CD4-positive, alpha-beta memory T cell (primary cell): ENCODE measurements at places on chromosomes 2 and 18. TPM values are rescaled to one million over a fixed set of nuclear protein-coding genes. Genes with fewer than 3 reads are reported as not detected.

DNA sequence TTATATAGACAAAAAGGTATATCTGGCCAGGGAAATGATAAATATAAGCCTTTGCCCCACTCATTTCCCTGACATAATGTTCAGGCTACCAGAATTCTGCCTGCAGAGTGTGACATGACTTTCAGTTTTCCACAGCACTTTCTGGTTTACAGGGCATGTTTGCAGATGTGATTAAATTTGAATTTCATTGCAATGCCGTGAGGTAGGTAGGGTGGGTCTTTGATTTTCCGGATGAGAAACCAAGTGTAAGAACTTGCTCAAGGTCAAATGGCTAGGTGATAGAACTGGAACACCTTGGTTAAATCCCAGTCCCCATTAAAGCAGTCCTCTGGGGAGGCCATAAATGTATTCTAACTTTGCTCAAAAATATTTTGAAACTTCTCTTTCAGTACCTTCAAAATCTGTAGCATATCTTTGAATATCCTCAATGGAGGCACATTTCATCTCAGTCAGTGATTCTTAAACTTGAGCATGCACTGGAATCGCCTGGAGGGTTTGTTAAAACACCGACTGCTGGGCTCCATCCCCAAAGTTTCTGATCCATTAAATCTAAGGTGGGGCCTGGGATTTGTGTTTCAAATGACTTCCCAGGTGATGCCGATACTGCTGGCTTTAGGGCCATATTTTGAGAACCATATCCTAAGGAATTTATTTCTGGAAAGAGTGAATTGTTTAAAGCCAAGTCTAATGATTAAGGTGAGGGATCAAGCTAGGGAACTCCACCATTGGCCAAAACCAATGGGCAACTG lies 35.0 kb downstream of the MRPL33 start:
- DNase-seq, result no peak
- no peak overlapping the region for H3K27ac ChIP-seq

GRCh38 chr2:196498962-196499361 lies 140.6 kb upstream of the CCDC150 start:
- no peaks in the 10 kb centered on the region for H3K4me1 ChIP-seq
- no peak overlapping the region for H3K27ac ChIP-seq
- no peak for DNase-seq
- H3K27me3 ChIP-seq, result no peaks in the 10 kb centered on the region

The DSG4 gene
- not detected for polyA plus RNA-seq

GRCh38 chr2:163121483-163121882 lies 282.9 kb upstream of the KCNH7 start:
- DNase-seq, result no peak
- no peaks in the 10 kb centered on the region for H3K27me3 ChIP-seq
- H3K4me1 ChIP-seq, result no peaks in the 10 kb centered on the region
- no peaks in the 10 kb centered on the region for H3K36me3 ChIP-seq

- no peak overlapping the region for H3K4me3 ChIP-seq
- DNase-seq, result no peak
- no peaks in the 10 kb centered on the region for H3K36me3 ChIP-seq
- H3K27me3 ChIP-seq, result no peaks in the 10 kb centered on the region
Observed at GRCh38 chr18:73879328-73879727, 268.3 kb downstream of the FBXO15 start.
